Vagina (tissue), 2 donors: ENCODE measurements at places on chromosomes 4 and X.

- DNase-seq: no peak
Measured at GRCh38 chrX:13597874-13598273, 28.5 kb downstream of the EGFL6 start.

GRCh38 chr4:149140841-149141240 lies 674.8 kb downstream of the IQCM start:
- no peak for DNase-seq

DNA sequence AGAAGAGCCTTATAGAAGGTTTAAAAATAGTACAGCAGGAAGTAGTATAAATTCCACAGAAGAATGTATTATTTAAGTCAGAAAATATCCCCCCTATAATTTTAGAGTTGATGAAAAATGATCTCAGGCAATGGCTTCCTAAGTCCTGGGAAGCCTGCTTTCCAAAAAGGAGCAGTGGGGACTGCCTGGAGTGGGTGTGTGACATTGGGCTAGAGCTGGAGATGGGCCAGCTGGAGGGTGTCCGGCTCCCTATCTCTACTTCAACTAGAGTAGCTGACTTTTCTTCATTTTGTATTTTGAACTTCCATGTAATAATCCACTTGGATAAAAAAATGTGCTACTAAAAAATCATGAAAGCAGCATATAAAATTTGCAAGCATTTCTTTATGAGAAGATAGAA lies 253.9 kb downstream of the ANK2 start:
- no peak for DNase-seq

GRCh38 chrX:41449615-41450014 lies 2.5 kb downstream of the NYX start:
- no peak for DNase-seq

DNA sequence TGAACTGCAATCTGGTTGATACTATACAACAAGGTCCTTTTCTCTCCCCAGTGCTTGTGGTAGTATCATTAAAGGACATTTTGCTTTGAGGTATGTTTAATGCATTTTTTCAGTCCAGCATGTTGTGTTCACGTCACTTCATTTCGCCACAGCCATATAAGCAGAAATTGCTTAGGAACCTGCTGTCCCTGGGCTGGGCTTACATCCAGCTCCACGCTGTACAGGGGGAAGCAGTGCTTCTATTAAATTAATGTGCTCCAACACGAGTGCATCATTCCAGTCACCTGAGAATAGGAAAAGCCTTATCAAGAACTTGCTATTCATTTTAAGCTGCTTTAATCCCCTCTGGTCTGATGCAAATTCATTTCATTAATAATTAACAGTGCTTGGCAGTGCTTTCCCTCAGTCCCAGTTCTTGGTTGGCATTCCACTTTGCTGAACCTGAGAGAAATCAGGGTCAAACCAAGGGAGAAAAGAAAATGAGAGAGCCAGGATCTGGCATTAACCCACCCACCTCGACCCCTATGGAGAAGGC lies 47.4 kb upstream of the PTCHD1 start:
- DNase-seq: no peak

DNA sequence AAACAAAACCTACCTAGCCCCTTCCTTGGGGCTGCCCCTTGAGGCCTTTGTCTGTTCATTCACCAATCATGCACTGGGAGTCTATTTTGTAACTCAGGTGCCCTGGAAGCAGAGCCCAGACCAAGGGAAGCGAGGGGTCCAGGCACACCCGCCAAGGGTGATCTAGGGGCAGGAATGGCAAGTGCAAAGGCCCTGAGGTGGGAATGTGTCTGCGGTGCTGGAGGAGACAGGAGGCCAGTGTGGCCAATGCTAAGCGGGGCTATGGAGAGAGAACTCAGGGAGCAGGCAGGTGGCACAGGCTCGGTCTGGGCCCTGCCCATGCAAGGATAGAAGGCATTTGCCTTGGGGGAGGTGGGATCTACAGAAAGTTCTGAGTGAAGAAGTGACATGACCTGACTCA lies 3.5 kb upstream of the SH3BP2 start:
- DNase-seq: no peak

DNA sequence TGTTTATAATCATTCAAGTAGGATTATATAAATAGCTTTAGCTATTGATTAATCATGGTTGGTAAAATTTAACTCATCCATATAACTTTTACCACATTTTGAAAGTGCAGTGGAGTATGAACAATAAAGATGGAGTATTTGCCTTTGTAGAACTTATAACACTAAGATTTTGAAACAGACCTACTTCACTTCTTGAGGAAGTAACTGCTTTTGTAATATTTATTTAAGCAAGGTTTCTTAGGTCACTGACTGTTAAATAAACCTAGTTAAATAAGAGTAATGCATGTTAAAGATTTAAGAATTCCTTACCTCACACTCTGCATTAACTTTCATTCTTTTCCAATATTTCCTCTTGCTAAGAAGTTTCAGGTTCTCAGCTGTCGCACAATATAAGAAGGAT lies 242.5 kb downstream of the CFAP299 start:
- no peak for DNase-seq

- no peak for DNase-seq
Measured at GRCh38 chr4:88792268-88792781, 94.7 kb upstream of the NAP1L5 start.

DNA sequence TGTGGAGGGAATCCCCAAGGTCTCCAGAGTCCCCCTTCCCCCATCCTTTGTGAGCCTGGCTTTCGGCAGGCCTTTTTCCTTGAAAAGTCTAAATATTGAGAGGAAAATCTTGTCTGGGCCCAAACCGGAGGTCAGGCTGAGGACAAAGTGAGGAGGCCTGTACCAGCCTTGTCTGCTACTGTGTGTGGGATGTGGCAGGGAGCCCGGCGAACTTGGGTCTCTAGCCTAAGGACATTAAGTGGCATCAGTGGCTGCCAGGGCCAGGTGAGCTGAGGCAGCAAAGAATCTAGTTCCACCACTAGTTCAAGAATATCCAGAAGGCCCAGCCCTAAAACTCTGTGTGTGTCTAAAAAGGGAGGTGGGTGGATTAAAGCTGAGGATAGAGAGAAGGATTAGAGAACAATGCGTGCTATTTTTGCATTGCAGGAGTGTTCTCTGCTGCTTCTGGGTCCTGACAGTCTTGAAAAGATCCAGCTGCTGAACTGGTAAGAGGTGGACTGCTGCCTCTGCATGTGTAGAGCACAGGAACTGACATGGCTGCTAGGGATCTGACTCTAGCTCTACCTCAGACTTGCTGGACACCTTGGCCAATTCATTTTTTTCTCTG lies 1.2 kb upstream of the AMER1 start:
- no peak for DNase-seq

- no peak for DNase-seq
Measured at GRCh38 chrX:76127341-76127740, 45.5 kb upstream of the PBDC1 start.

DNA sequence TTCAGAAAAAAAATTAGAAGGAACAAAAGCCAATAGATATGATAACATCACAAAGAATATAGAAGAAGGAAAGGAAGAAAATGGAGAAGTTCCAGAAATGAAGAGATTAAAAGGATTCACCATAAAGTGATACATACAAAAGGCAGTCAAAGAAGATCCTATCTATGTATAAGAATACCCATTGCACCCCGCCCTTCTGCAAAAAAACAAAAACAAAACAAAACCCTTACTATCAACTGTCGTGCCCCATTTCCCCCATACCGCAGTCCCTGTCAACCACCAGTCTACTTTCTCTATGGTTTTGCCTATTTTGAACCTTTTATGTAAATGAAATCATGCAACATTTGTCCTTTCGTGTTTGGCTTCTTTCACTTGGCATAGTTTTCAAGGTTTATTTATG lies 385.6 kb downstream of the PRDM5 start:
- no peak for DNase-seq

DNA sequence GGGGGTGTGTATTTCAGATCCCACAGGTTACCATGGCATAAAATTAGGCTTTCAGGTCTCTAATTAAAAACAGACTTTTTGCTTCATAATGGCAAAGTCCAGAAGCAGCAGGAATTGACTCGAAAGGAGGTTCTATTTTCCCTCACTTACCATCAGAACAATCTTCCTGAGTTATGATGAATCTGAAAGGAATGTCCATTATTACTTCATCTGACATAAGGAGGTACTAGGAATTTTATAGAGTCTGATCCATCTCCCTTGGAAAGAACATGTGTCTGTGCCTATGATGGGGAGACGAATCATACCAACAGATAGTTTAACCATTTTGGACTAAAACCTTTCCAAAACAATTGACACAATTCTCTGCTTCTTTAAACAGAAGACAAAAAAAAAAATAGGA lies 206.3 kb upstream of the FGF13 start:
- no peak for DNase-seq

DNA sequence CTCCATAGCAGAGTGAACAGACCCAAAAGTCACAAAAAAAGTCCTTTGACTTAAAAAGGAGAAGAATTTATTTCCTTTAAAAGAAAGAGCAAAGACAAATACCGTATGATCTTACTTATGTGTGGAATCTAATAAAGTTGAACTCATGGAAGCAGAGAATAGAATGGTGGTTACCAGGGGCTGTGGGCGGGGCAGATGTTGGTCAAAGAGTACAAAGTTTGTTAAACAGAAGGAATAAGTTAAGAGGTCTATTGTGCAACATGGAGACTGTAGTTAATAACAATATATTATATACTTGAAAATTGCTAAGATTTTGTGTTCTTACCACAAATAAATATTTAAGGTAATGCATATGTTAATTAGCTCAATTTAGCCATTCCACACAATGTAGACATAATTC lies 173.3 kb upstream of the S100G start:
- DNase-seq: no peak

GRCh38 chr4:77052352-77052751 lies 23.4 kb downstream of the CCNI start:
- DNase-seq: no peak

GRCh38 chrX:41604766-41605543 lies 83.8 kb upstream of the GPR34 start:
- no peak for DNase-seq

GRCh38 chr4:15395311-15395710 lies 32.5 kb upstream of the C1QTNF7 start:
- DNase-seq: no peak

DNA sequence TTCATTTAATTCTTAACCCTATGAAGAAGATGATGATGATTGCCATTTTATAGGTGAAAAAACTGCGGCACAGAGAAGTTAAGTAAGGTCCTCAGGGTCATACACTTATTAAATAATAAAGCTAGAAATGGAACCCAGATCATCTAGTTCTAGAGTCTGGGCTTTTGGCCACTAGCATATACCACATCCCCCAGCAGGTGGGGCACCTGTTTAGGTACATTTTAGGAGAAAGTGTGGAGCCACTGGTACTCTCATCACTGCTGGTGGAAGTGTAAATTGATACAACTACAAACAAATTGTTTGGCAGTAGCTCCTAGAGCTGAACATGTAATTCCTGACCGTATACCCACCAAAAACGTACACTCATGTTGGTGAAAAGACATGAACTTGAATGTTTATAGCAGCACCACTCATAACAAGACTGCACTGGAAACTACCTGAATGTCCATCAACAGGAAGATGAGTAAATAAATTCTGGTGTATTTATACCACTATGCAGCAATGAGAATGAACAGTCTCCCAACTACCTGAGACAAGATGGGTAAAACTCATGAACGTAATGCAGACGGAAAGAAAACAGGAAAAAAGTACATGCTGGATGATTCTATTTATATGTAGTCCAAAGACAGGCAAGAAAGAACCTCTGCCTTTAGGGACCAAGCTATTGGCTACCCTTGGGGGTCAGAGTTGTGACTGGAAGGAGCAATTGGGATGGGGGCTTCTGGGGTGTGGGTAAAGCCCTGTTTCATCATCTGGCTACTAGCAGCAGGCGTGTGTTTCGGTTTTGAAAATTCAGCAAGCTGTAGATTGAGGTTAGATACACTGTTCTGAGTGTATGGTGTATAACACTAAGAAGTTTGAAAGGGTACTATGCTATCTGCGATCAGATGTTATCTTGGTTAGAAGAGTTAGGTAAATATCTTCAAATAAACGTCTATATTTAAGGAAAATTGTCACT lies 72.3 kb upstream of the ADGRG2 start:
- no peak for DNase-seq

DNA sequence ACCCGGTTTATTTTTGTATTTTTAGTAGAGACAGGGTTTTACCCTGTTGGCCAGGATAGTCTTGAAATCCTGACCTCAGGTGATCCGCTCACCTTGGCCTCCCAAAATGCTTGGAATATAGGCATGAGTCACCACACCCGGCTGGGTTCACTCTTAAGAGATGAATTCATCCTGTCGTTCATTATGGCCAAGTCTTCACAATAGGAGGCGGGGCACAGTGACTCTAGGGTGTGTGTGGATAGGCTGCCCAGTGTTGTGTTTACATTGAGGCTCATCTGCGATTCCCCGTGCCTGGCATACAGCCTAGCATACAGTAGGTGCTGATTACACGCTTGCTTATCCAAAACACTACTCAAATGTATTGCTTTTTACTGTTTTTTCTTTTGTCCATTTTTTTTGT lies 41.3 kb upstream of the IGFBP7 start:
- DNase-seq: no peak

DNA sequence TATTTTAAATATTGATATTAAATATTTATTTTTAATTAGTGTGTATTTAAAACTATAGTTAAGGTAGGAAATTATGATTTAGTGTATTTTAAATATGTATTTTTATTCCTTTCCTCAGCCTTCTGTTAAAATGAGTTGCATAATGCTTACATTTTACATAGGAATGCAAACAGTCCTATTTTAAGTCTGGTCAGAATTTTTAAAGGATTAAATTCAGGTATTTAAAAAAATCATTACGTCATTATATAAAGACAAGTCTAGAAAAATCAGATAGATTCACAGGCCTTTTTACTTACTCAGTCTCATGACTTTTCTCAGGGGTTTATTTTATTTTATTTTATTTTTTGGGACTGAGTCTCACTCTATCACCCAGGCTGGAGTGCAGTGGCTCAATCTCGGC lies 50.4 kb upstream of the RPA4 start:
- DNase-seq: no peak

GRCh38 chr4:100289946-100290345 lies 99.7 kb upstream of the DDIT4L start:
- no peak for DNase-seq

GRCh38 chrX:130801901-130802300 lies 101.1 kb downstream of the ENOX2 start:
- no peak for DNase-seq

DNA sequence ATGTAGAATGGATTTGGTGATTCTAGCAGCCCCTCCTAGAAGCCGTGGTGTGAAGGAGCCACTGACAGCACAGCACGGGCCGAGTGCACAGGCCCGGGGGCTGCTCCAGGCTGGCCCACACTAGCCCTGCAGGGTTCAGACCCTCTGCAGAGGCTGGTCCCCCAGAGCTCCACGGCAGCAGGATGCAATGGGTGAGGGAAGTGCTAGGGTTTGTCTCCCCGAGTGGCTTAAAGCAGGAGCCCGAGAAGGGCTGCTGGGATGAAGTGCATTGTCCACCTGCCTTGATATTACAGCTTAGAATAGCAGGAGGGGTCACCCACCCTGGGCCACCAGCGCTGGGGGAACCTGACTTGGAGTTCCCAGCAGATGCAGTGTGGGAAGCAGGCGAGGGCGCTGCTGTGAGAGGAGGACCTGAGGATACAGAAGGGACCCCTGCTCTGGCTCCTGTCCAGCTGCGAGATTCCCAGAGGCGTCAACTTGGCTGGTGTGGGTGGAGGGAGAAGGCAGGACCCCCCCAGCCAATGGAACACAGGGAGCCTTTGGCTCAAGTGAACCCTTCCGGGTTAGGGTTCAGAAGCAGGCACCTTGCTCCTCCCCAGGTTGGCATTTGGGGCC lies 30.0 kb downstream of the WDR1 start:
- no peak for DNase-seq

GRCh38 chr4:4408576-4409335 lies 21.9 kb downstream of the NSG1 start:
- no peak for DNase-seq
